ENCODE measurements at places on chromosomes 12 and 14. TPM values are rescaled to one million over a fixed set of nuclear protein-coding genes. Genes with fewer than 3 reads are reported as not detected.

DNA sequence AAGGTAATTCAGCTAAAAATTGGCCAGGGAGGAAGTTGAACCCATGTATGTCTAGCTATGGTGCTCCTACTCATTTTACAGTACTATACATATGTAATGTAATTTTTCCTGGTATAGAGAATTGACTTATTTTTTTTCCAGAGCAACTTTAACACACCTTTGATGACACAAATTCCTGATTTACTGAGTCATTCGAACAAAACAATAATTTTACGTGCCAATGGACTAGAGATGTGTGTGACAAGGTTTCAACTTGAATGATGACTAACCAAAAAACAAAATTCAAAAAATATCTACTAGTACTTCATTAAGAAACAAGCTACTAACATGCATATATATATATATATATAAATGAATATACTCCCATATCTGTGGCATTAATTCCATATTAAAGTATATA, 180.5 kb downstream of the KITLG start:
- H3K27me3 ChIP-seq = no peaks in the 10 kb centered on the region
- H3K36me3 ChIP-seq = no peaks in the 10 kb centered on the region
- H3K4me1 ChIP-seq = no peaks in the 10 kb centered on the region
- no peak overlapping the region for H3K4me3 ChIP-seq
- DNase-seq = no peak
- H3K27ac ChIP-seq = no peak overlapping the region

GRCh38 chr12:68435816-68436215, 103.7 kb upstream of the MDM1 start:
- H3K27ac ChIP-seq = no peak overlapping the region
- DNase-seq = no peak
- H3K4me1 ChIP-seq = peaks cover under 1% of the 10 kb centered on the region
- H3K36me3 ChIP-seq = no peaks in the 10 kb centered on the region
- H3K27me3 ChIP-seq = no peaks in the 10 kb centered on the region

- H3K27ac ChIP-seq = no peak overlapping the region
- no peak for DNase-seq
- no peaks in the 10 kb centered on the region for H3K4me1 ChIP-seq
- no peak overlapping the region for H3K4me3 ChIP-seq
- no peaks in the 10 kb centered on the region for H3K36me3 ChIP-seq
- no peaks in the 10 kb centered on the region for H3K27me3 ChIP-seq
Observed at GRCh38 chr14:74973003-74973653, 17.7 kb upstream of the PGF start.

DNA sequence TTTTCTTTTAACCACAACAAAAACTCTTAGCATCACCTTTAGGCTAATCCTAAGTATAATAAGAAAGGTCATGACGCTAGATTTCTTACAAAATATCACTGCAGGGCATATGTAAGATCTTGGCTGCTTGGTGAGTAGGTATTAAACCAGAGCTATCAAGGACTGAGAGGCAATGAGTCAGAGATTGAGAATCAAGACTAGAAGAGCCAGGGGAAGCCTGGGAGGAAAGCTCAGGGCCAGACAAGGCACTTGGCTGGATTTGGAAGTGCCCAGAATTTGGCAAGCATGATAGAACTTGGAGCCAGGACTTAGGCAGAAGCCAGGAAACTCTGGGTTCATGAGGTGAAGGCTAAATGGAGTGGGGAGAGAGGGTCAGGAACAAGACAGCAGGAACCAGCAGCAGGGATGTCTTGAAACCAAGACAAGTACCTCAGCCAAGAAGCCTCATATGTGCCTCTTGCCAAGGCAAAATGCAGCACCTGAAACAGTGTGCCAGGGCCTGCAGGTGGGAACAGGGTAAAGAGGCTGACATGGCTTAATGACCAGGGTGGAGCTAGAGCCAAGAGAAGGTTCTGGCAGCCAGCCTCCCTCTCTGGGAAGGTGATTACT, 49.9 kb downstream of the PTHLH start:
- no peak overlapping the region for H3K4me3 ChIP-seq
- no peak for DNase-seq
- H3K4me1 ChIP-seq = no peaks in the 10 kb centered on the region
- H3K27ac ChIP-seq = no peak overlapping the region
- H3K27me3 ChIP-seq = no peaks in the 10 kb centered on the region
- H3K36me3 ChIP-seq = no peaks in the 10 kb centered on the region

The LIN52 gene
- total RNA-seq = 16.3 TPM

DNA sequence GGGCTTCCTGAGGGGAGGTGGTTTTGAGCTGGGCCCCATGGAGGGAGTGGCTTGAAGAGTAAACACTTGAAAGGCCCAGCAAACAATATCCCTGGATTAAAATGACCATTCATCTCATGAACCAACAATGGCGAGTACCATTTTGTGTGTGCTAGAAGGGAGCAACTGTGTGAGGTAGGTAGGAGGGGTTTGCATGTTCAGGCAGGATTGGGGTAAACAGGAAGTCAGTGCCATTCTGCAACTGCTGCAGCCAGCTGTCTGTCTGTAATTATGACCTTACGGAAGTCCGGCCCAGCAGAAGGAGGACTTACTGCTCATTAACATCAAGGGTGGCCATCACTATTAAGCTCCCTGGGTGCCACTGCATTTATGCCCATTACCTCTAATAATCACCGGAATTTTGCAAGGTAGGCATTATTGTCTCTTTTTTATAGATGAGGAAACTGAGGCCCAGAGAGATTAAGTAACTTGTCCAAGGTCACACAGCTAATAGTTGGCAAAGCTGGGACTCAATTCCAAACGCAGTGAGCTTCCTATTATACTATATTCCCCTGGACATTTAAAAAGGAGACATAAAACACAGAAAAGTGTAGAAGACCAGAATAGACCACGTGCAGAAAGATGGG, 16.6 kb upstream of the IFI27L2 start:
- no peak overlapping the region for H3K4me3 ChIP-seq
- H3K4me1 ChIP-seq = no peaks in the 10 kb centered on the region
- no peak for DNase-seq
- H3K36me3 ChIP-seq = no peaks in the 10 kb centered on the region
- no peaks in the 10 kb centered on the region for H3K27me3 ChIP-seq
- H3K27ac ChIP-seq = no peak overlapping the region

DNA sequence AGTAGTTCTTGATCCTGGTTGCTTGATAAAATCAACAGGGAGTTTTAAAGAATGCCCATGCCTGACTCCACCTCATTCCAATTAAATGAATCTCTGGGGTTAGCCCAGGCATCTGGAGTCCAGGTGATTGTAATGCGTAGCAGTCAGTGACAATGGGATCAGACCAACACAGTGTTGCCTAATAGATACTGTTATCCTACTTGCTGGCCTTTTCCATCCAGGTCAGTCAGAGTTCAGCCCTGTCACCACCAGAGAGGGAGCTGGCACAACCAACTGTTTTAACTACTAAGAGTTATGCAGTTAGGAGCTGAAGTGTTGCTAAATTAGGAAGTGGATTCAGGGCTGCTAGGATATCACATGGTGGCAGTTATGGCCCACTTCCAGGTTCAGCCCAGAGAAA, 107.1 kb downstream of the GPR135 start:
- no peaks in the 10 kb centered on the region for H3K4me1 ChIP-seq
- H3K36me3 ChIP-seq = peaks cover 20% of the 10 kb centered on the region
- no peak for DNase-seq
- H3K4me3 ChIP-seq = no peak overlapping the region

DNA sequence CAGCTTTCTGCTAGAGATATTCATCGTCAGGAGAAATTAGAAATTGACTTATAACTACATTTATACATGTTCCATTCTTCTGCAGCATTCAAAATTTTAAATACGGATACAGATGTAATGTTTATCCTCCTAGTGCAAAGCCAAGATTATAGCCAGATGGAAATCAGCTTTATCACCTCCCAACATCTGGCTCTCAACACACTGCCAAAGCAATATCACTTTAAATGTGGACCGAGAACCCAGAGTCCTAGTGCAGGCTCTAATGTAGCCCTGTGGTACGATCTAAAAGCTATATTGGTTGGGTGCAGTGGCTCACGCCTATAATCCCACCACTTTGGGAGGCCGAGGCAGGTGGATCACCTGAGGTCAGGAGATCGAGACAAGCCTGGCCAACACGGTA, 6.5 kb downstream of the MLH3 start:
- H3K4me1 ChIP-seq = peaks cover 4% of the 10 kb centered on the region
- peaks cover 13% of the 10 kb centered on the region for H3K36me3 ChIP-seq
- no peak overlapping the region for H3K4me3 ChIP-seq

The MSI1 gene
- total RNA-seq = not detected

DNA sequence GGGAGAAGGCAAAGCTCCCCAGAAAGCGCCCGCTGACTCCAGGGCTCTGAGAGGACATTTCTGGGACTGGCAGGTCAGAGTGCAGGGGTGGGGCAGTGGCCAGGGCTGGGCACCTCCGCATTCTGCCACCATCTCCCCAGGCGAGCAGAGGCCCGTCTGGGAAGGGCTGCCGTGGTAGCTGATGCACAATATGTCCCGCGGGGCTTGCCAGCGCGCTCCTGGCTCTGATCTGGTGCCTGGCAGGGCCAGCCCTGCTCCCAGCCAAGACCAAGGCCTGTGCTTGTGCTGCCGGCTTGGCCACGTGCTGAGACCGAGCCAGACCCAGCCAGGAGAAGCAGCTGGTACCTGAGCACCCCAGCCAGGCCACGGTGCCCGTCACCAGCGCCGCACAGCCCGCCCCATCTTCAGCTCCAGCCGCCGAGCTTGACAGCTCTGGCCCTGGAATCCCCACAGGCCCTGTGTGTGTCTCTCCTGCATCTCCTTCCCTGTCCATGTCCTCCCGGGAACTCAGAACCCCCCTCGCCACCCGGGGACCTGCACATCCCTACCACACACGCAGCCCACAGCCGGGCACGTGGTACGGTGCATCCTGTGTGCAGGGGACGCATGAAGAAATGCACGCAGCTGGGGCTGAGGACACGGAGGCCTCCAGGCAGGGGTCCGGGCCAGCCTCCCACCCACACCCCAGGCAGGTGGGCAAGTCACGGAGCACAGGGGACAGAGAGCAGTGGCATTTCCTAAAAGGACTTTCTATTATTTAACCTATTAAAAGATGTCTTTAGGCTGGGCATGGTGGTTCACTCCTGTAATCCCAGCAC, 68.6 kb upstream of the C14orf180 start:
- H3K27ac ChIP-seq = no peak overlapping the region
- H3K27me3 ChIP-seq = no peaks in the 10 kb centered on the region
- no peaks in the 10 kb centered on the region for H3K36me3 ChIP-seq
- no peak for DNase-seq
- no peaks in the 10 kb centered on the region for H3K4me1 ChIP-seq
- no peak overlapping the region for H3K4me3 ChIP-seq

- peaks cover 56% of the 10 kb centered on the region for H3K4me1 ChIP-seq
- H3K27me3 ChIP-seq = no peaks in the 10 kb centered on the region
- no peak overlapping the region for H3K4me3 ChIP-seq
- peaks cover 2% of the 10 kb centered on the region for H3K36me3 ChIP-seq
- no peak for DNase-seq
Observed at GRCh38 chr12:120247183-120247582, 18.3 kb downstream of the PXN start.

The TBX3 gene
- total RNA-seq = not detected

DNA sequence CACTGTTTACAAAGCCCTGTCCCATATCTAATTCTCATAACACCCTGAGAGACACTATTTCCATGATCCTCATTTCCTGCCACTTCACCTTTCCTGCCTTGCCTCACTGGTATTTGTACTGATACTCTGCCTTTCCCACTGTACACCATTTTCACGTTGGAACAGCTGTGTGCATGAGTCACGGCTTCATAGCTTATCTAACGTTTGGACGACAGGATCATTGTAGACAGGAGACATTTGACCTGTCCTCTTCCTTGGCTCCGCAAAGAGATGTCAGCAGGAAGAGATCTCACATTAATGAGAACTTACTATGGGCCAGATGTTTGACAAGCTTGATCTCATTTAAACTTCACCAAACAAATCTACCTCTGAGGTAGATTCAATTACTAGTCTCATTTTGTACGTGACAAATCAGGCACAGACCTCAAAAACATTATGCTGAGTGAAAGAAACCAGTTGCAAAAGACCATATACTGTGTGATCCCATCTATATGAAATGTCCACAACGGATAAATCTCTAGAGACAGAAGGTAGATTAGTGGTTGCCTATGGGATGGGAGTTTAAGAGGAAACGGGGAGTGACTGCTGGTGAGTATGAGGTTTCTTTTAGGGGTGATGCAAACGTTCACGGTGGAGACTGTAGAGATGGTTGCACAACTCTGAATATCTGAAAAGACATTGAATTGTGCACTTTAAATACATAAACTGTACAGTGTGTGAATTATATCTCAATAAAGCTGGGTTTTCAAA, 71.2 kb downstream of the KCNK13 start:
- no peak overlapping the region for H3K27ac ChIP-seq
- no peak for DNase-seq
- no peaks in the 10 kb centered on the region for H3K36me3 ChIP-seq
- no peak overlapping the region for H3K4me3 ChIP-seq
- no peaks in the 10 kb centered on the region for H3K27me3 ChIP-seq
- H3K4me1 ChIP-seq = no peaks in the 10 kb centered on the region

DNA sequence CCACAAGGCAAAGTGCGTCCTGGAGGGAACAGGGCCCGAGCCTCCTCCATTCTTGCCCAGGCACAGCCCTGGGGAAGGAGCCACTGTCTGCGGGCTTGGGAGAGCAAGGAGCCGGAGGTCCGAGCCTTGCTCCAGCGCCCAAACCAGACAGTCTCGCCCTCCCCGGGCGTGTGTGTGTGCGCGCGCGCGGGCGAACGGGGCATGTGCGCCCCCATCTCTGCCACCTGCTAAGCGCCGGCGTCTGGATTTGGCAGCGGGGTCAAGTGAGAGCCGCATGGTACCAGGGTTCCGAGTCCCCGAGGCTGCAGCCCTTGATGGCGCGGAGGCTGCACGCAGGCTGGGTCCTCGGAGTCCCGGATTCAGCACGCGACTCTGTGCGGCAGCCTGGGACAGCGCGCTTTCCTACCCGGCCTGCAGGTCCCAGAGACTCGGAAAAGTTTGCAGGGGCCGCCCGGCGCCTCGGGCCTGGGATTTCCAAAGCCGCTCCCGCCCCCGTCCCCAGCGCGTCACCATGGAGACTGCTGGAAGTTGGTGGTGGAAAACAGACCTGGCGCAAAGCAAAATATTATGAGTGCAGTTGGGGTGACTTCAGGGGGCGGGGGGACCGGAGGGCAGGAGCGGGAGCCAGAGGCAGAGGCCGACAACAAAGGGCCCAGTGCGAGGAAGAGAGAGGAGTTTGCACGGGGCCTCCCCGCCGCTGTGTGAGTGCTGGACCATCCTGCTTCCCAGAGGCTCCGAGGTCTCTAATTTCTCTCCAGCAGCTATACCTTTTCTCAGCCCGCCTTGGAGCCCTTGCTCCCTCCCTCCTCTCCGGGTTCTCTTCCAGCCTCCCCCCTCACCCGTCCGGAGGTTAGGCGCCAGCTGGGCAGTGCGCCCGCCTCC, 4.2 kb downstream of the RFX4 start:
- no peaks in the 10 kb centered on the region for H3K4me1 ChIP-seq
- DNase-seq = no peak
- H3K27me3 ChIP-seq = peaks cover 3% of the 10 kb centered on the region
- H3K36me3 ChIP-seq = no peaks in the 10 kb centered on the region
- no peak overlapping the region for H3K27ac ChIP-seq
- no peak overlapping the region for H3K4me3 ChIP-seq

The NPFF gene
- not detected for total RNA-seq

GRCh38 chr12:58959639-58960300, 39.5 kb upstream of the LRIG3 start:
- DNase-seq = no peak
- no peaks in the 10 kb centered on the region for H3K27me3 ChIP-seq
- H3K4me1 ChIP-seq = no peaks in the 10 kb centered on the region
- no peaks in the 10 kb centered on the region for H3K36me3 ChIP-seq
- H3K4me3 ChIP-seq = no peak overlapping the region
